ENCODE measurements at places on chromosomes 12 and 14. TPM values are rescaled to one million over a fixed set of nuclear protein-coding genes. Genes with fewer than 3 reads are reported as not detected.
A peak's percentile ranks its signal among the peaks of the same experiment; 100 is the strongest.

ART4 gene
- not detected for total RNA-seq

- H3K27ac ChIP-seq: no peak overlapping the region
- peaks cover 100% of the 10 kb centered on the region for H3K27me3 ChIP-seq
- no peaks in the 10 kb centered on the region for H3K4me1 ChIP-seq
- no peaks in the 10 kb centered on the region for H3K36me3 ChIP-seq
- no peak for DNase-seq
Observed at GRCh38 chr12:53983568-53983949, 1.4 kb upstream of the HOXC10 start.

DNA sequence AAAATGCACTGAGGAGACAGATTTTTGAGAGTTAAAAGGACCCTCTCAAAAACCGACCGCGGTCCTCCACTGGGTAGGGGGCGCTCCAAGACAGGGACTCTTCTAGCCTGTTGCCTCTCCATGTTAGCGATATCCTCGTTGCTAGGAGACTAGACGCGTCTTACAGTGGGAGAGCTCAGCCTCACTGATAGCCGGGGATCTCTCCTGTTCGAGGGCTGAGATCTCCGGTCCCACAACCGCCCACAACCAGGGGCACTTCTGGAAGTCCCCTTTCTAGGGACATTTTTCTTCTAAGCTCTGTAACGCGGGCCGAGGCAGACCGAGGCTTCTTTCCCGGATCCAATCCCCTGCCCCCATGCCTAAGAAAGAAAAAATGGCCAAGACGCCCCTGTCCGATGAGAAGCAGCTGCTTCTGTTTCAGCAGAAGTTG, 21.3 kb downstream of the FKBP11 start:
- no peaks in the 10 kb centered on the region for H3K4me1 ChIP-seq
- no peak overlapping the region for H3K27ac ChIP-seq
- no peaks in the 10 kb centered on the region for H3K36me3 ChIP-seq
- no peaks in the 10 kb centered on the region for H3K27me3 ChIP-seq
- peak overlapping the region; percentile 78 for H3K4me3 ChIP-seq

PRIMA1 gene
- 20.8 TPM for total RNA-seq

DNA sequence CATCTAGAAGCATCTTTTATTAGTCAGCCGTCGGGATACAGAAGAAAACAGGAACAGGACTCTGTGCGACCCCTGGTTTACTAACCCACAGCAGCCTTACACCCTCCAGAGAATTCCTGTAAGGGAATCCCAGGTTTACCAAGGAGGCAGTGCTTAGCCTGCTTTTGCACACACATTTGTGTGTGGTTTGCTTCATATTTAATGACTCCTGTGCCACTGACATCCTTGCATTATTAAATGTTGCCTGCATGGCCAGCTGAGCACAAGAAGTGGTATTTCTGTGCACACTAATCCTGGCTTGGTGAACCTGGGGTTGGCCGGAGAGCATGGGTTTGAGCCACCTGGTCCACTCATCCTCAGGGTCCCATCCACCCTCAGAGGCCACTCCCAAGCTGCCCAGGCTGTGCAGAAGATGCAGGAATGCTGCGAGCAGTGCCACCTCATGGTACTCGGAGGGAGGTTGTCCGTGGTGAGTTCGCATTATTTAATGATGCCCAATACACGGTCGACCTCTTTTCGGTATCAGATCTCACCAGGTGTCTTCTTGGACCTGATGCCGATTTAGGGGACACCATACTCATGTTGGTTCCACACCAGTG, 152.4 kb upstream of the RTL1 start:
- H3K4me1 ChIP-seq: no peaks in the 10 kb centered on the region
- H3K4me3 ChIP-seq: no peak overlapping the region
- DNase-seq: no peak
- H3K36me3 ChIP-seq: no peaks in the 10 kb centered on the region

DNA sequence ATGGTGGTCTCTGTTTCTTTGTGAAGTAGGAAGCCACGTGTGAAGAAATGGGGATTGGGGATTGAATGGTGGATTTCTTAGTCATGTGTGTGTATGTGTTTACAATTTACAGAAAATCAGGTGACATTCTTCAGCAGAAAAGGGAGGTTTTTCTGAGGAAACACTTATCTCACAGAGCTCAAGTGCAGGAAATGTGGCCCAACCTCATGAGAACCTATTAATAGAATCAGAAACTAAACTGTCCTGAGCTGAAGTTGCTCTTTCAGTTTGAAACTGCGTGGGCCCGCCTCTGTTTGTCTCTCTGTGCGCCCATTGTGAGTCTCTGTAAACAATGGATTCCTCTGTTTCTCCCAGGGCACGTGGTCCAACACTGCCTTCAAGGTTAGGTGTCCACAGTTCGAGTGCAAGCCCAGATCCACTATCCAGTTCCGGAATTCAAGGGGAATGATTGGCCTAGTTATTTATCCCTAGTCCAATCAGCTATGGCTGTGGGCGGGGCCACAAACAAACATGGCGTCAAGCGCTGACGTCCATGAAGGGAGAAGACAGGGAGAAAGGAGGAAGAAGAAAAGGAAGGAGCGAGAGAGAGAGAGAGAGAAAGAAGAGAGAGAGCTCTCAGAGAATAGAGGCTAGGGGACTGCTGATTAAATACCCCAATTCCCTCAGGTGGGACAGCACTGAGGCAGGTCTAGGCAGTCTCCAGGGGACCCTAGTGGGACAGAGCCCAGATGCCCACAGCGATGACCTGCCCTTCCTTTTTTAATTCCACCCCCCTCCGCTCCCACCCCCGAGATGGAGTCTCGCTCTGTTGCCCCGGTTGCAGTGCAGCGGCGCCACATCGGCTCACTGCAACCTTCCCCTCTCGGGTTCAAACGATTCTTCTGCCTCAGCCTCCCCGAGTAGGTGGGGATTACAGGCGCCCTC, 31.4 kb upstream of the C12orf76 start:
- no peak overlapping the region for H3K4me3 ChIP-seq
- H3K36me3 ChIP-seq: no peaks in the 10 kb centered on the region
- no peaks in the 10 kb centered on the region for H3K27me3 ChIP-seq

GRCh38 chr14:90354551-90355298, 23.0 kb upstream of the NRDE2 start:
- H3K4me3 ChIP-seq: no peak overlapping the region
- H3K36me3 ChIP-seq: no peaks in the 10 kb centered on the region
- DNase-seq: no peak
- H3K4me1 ChIP-seq: no peaks in the 10 kb centered on the region
- H3K27me3 ChIP-seq: no peaks in the 10 kb centered on the region

GRCh38 chr12:229441-230191, 15.7 kb upstream of the SLC6A12 start:
- H3K36me3 ChIP-seq: no peaks in the 10 kb centered on the region
- H3K4me1 ChIP-seq: no peaks in the 10 kb centered on the region
- H3K4me3 ChIP-seq: no peak overlapping the region
- H3K27me3 ChIP-seq: no peaks in the 10 kb centered on the region
- peak; percentile 46 for DNase-seq

DNA sequence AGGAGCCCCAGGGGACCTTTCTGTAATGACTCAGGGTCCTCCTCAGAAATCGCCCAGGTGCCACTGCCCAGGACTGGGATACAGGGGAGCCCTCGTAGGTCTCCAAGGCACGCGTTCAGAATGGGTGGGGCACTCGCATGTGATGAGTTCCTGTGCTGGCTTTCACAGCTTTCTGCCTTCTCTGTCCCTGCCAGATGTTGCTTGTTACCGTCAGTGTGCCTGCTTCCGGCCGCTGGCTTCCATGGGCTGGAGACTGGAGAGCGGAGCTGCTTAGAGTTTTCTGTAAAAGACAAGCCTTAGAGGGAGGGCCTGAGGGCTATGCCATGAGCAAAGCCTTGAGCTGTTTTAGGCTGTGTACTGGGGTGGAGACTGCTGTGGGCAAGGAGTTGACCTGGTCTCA, 75.0 kb upstream of the SLC24A4 start:
- H3K27me3 ChIP-seq: peaks cover 9% of the 10 kb centered on the region
- no peaks in the 10 kb centered on the region for H3K4me1 ChIP-seq
- no peak for DNase-seq
- no peaks in the 10 kb centered on the region for H3K36me3 ChIP-seq
- H3K27ac ChIP-seq: no peak overlapping the region

- no peak overlapping the region for H3K27ac ChIP-seq
- H3K4me3 ChIP-seq: no peak overlapping the region
- peak; percentile 72 for DNase-seq
- no peaks in the 10 kb centered on the region for H3K27me3 ChIP-seq
Observed at GRCh38 chr12:46131732-46132469, 136.9 kb downstream of the SLC38A1 start.

NKX2-1 gene
- total RNA-seq: 2.6 TPM

PTGER2 gene
- total RNA-seq: not detected

ZFHX2 gene
- total RNA-seq: 12.8 TPM

- no peak overlapping the region for H3K4me3 ChIP-seq
- no peaks in the 10 kb centered on the region for H3K27me3 ChIP-seq
- H3K27ac ChIP-seq: no peak overlapping the region
Observed at GRCh38 chr12:94100211-94100627, 48.2 kb upstream of the PLXNC1 start.
